Activated T-helper 1 cell treated with anti-CD3 and anti-CD28 coated beads, Interleukin-12 subunit alpha, Interleukin-12 subunit beta, Interleukin-2, Interleukin-4 antibody, amounts not matched to agents 30 ng/mL and 10 ng/mL and 1 ng/mL, durations not matched to agents 14 hours and 24 hours and 36 hours (primary cell): ENCODE measurements at places on chromosomes 5 and 9. TPM values are rescaled to one million over a fixed set of nuclear protein-coding genes. Genes with fewer than 3 reads are reported as not detected.

DNA sequence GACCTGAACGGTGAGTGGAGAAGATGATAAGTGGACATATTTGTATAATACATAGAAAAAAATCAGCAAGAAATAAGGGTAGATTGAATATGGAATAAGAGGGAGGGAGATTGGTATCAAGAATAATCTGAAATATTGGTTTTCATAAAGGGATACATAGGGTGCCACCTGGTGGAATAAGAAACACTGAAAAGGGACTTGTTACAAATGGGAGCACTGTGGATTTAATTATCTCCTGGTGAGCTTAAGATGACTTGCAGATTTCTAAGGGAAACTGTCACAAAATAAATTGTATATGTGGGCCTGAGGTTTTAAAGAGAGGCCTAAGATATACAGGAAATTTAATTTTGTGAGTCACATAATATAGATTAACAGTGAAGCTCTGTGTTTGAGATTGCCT is 1403.5 kb upstream of the CDH18 start:
- no peak overlapping the region for H3K27ac ChIP-seq
- H3K36me3 ChIP-seq: no peaks in the 10 kb centered on the region
- H3K4me1 ChIP-seq: no peaks in the 10 kb centered on the region
- no peak for DNase-seq
- no peak overlapping the region for H3K4me3 ChIP-seq
- H3K27me3 ChIP-seq: no peaks in the 10 kb centered on the region

DNA sequence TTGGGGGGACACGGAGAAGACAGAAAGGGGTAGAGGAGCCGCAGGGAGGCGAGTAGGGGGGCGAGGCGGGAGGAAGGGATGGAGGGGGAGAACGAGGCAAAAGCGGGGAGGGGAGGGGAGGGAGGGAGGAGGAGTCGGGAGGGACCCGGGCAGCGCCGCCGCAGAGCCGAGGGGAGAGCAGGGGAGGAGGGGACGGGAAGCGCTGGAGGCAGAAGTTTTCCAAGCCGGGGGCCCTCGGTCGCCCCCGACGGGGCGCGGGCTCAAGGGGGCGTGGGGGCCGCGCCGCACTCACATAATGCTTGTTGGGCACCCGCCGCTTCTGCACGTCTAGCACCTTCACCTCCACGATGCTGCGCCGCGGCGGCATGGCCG is 353 bp downstream of the SH3PXD2B start:
- H3K4me1 ChIP-seq: peaks cover 6% of the 10 kb centered on the region
- no peak for DNase-seq
- H3K27ac ChIP-seq: no peak overlapping the region
- H3K27me3 ChIP-seq: peaks cover 48% of the 10 kb centered on the region

DNA sequence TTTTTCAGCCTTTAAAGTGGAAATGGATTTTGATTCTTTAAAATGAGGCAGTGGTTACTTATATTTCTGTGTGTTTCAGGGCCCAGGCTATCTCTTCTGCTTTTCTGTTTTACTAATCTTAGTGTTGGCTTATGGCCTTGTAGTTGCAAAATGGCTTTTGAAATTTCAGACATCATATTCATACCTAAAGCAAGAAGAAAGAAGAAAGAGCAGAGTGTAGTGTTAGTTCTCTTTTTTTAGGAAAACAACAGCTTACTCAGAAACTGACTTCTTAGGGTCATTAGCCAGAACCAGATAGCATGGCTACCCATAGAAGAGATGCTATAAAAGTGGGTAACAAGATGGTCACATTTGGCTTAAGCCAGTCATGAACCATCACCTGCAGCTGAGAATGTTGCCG is 20.9 kb downstream of the ZBED3 start:
- peaks cover 15% of the 10 kb centered on the region for H3K4me1 ChIP-seq
- no peak for DNase-seq
- H3K27ac ChIP-seq: no peak overlapping the region
- peaks cover 46% of the 10 kb centered on the region for H3K36me3 ChIP-seq
- H3K4me3 ChIP-seq: no peak overlapping the region

DNA sequence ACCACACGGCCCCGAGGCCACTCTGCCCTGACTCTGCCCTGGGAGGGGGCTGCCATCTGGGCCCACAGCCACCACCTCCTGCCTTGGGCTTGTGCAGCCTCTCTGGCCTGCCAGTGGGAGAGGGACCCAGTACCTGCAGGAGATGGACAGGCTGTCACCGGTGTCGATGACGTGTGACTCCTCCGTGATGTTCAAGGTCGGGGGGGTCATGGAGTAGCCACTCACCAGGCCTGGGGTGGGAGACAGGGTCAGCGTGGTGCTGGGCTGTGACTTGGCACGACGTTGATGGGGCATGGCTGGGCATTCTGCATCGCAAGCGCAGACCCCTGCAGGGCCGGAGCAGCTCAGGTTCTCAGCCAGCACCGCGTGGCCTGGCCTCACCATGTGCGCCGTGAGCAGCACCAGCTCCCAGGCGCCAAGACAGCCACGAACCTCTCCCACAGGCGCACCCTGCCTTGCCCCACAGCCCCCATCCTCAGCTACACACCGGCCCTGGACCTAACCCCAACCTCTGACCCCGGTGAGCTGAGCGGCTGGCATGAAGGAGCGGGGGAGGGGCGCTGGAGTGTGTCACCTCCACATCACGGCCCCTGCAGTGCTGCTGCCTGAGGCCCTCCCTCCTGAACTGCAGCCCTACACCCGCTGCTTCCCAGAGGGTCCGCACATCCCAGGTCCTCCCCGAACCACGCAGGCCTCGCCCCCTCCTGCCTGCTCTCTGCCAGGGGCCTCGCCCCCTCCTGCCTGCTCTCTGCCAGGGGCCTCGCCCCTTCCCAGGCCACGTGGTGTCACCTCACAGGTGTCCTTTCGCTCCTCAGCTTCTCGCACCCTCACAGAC is 17.6 kb downstream of the FLT4 start:
- no peak overlapping the region for H3K4me3 ChIP-seq
- no peaks in the 10 kb centered on the region for H3K4me1 ChIP-seq
- H3K27ac ChIP-seq: no peak overlapping the region
- H3K27me3 ChIP-seq: no peaks in the 10 kb centered on the region
- DNase-seq: no peak

- H3K36me3 ChIP-seq: no peaks in the 10 kb centered on the region
- peaks cover 21% of the 10 kb centered on the region for H3K27me3 ChIP-seq
- no peak overlapping the region for H3K27ac ChIP-seq
- peaks cover 6% of the 10 kb centered on the region for H3K4me1 ChIP-seq
Observed at GRCh38 chr9:124505006-124505900, 1.9 kb downstream of the NR5A1 start.

GRCh38 chr5:123813937-123814624 is 302.1 kb downstream of the CSNK1G3 start:
- H3K27me3 ChIP-seq: no peaks in the 10 kb centered on the region
- no peak for DNase-seq
- H3K27ac ChIP-seq: no peak overlapping the region
- H3K36me3 ChIP-seq: no peaks in the 10 kb centered on the region

- no peak overlapping the region for H3K27ac ChIP-seq
- H3K4me1 ChIP-seq: peaks cover under 1% of the 10 kb centered on the region
- peaks cover 2% of the 10 kb centered on the region for H3K36me3 ChIP-seq
- H3K27me3 ChIP-seq: peaks cover 21% of the 10 kb centered on the region
Observed at GRCh38 chr5:168844922-168845296, 265.7 kb upstream of the PANK3 start.

- no peak for DNase-seq
- no peak overlapping the region for H3K27ac ChIP-seq
- no peaks in the 10 kb centered on the region for H3K27me3 ChIP-seq
- no peaks in the 10 kb centered on the region for H3K36me3 ChIP-seq
Observed at GRCh38 chr5:147400126-147400809, 109.6 kb downstream of the DPYSL3 start.

DNA sequence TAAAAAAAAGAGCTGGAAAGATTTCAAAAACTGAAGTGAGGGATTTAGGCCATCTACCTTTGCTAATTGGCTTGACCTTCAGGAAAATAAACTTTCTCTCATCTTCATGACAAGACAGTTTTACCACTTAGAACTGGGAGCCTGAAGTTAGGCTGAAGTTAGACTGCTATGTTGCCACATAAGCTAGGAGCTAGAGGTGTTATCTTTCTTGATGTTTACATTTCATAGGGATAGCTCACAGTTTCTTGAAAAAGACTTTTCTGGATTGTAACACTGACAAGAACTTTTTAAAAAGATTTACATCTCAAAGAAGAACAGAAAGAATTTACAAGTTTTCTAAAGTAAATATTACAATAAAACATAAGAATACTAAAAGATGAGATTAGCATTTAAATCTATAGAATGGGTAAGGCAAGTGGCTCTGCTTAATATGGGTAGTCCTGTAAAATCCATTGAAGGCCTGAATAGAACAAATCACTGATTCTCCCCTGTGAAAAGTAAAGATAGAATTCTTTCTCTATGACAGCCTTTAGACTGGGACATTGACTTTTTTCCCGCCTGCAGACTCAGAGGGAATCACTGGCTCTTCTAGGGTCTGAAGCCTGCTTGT is 1665.4 kb upstream of the CDH9 start:
- H3K4me1 ChIP-seq: no peaks in the 10 kb centered on the region
- no peak overlapping the region for H3K27ac ChIP-seq
- no peaks in the 10 kb centered on the region for H3K27me3 ChIP-seq
- H3K36me3 ChIP-seq: no peaks in the 10 kb centered on the region

DNA sequence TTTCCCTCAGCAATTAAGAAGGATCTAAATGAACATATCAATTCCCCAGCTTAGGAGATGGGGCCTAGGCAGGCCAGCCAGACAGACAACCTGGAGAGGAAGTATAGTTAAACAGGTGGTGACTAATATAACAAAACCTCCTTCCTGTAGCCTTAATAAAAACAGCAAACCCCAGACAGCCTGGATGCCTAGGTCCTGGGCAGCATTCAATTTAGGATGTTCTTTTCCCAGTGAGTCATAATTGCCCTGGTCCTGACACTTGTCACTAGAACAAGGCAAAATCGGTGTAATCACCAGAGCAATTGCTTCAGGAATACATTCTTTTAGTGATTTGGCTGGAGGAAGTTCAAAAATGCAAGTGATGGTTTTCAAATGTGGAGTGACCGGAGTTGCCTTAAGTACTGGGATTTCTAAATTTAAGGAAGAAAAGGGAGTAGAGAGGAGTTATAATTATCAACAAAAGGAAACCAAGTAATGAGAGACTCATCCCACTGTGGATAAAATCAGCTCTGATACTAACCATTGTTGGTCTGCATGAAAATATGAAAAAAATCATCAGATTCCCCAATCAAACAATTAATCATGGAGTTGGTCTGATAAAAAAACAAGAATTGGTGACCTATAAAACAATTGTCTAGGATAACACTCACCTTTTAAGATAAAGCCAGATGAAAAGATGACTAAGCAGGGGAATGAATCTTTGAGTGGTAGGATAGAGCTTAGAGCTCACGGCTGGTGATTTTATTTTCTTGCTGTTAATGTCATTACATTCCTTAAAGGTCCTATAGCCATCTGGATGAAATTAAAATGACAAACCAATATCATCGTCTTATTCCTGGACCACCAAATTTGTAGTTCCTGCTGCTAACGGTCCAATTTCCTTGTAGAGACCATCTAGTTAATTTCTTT is 39.0 kb upstream of the TARS1 start:
- H3K4me1 ChIP-seq: no peaks in the 10 kb centered on the region
- no peak overlapping the region for H3K27ac ChIP-seq
- no peak overlapping the region for H3K4me3 ChIP-seq
- no peaks in the 10 kb centered on the region for H3K36me3 ChIP-seq
- H3K27me3 ChIP-seq: no peaks in the 10 kb centered on the region

DNA sequence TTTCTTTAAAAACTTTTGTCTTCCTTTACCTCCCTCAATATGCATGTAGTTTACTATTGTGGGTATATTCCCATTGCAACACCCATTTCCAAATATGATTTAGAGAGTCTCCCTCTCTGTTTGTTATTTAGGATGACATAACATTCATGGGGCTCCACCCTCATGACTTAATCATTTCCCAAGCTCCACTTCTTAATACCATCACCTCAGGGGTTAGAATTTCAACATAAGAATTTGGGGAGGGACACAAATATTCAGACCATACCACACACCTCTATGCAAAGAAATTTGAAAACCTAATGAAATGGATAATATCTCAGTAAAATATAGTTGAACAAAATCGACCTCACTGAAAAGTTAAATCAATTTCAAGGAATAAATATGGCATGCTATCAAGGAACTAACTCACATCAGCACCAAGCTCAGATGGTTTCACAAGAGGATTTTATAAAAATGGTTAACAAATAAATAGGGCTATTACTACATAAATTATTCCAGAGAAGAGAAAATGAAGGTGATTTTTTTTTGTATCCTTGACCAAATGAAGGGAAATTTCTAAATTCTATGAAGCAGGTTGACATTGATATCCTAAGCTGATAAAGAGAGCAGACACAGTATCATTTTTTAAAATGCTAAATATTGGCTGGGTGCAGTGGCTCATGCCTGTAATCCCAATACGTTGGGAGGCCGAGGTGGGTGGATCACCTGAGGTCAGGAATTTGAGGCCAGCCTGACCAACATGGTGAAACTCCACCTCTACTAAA is 20.2 kb upstream of the UBTD2 start:
- no peaks in the 10 kb centered on the region for H3K36me3 ChIP-seq
- no peak overlapping the region for H3K27ac ChIP-seq
- DNase-seq: no peak
- peaks cover 5% of the 10 kb centered on the region for H3K27me3 ChIP-seq
- H3K4me3 ChIP-seq: no peak overlapping the region
- H3K4me1 ChIP-seq: no peaks in the 10 kb centered on the region

DNA sequence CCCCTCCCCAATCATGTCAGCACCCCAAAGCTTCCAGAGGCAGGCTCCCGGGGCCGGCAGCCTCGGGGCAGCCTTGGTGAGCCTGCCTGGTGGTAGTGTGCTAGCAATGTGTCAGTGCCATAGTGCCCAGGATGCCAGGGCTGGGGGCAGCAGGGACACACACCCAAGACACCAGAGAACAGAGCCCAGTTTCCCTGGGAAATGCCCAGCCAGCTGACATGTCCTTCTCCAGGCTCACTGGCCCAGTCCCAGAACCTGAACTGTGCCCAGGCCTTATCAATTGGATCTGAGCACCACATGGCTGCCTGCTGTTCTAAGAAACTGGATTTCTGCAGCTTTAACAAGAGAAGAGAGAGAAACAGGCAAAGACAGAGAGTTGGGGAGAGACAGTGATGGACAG is 74.9 kb upstream of the LRRTM2 start:
- H3K4me3 ChIP-seq: no peak overlapping the region
- no peak for DNase-seq
- no peaks in the 10 kb centered on the region for H3K27me3 ChIP-seq
- H3K4me1 ChIP-seq: peaks cover 12% of the 10 kb centered on the region
- H3K27ac ChIP-seq: no peak overlapping the region

LPAR1 gene
- total RNA-seq: not detected in 2 replicates

TAF1L gene
- total RNA-seq: 0.03 TPM in 1 of 2 replicates, not detected in the other

EGFLAM gene
- not detected in 2 replicates for total RNA-seq

SPATA31A3 gene
- not detected in 2 replicates for total RNA-seq

SPDL1 gene
- 34.1 and 41.0 TPM in 2 replicates for total RNA-seq

MLANA gene
- not detected in 2 replicates for total RNA-seq

SOX30 gene
- 0.12 and 0.29 TPM in 2 replicates for total RNA-seq

PTGS1 gene
- total RNA-seq: 0.54 and 0.61 TPM in 2 replicates

GABRP gene
- not detected in 2 replicates for total RNA-seq

ADAMTSL1 gene
- total RNA-seq: not detected in 2 replicates
